ENCODE measurements at places on chromosomes 2 and 18. TPM values are rescaled to one million over a fixed set of nuclear protein-coding genes. Genes with fewer than 3 reads are reported as not detected.

The KIAA2012 gene
- total RNA-seq = not detected

The SNRPD1 gene
- 142 TPM for total RNA-seq

The TRIM43 gene
- total RNA-seq = not detected

The FBLN7 gene
- 0.25 TPM for total RNA-seq

The GBX2 gene
- total RNA-seq = not detected

The ALPG gene
- total RNA-seq = not detected

The KRTCAP3 gene
- 6.9 TPM for total RNA-seq

The AFTPH gene
- 34.7 TPM for total RNA-seq

The COX5B gene
- 171 TPM for total RNA-seq

The HOXD12 gene
- 0.25 TPM for total RNA-seq

The UGT1A9 gene
- total RNA-seq = not detected

The PAIP2B gene
- total RNA-seq = 6.9 TPM

The SPC25 gene
- 50.3 TPM for total RNA-seq

The DUSP19 gene
- 4.0 TPM for total RNA-seq

The UPP2 gene
- total RNA-seq = not detected

The AFF3 gene
- total RNA-seq = 131 TPM

The ACKR3 gene
- total RNA-seq = 0.46 TPM

The SLC25A12 gene
- total RNA-seq = 29.7 TPM

The ACMSD gene
- not detected for total RNA-seq

The CASP10 gene
- 0.51 TPM for total RNA-seq

The REG3G gene
- total RNA-seq = not detected

The CACNB4 gene
- 0.76 TPM for total RNA-seq

The DRC1 gene
- not detected for total RNA-seq

The SAG gene
- total RNA-seq = not detected
